ENCODE measurements at places on chromosomes 3 and 15.
A peak's percentile ranks its signal among the peaks of the same experiment; 100 is the strongest.

DNA sequence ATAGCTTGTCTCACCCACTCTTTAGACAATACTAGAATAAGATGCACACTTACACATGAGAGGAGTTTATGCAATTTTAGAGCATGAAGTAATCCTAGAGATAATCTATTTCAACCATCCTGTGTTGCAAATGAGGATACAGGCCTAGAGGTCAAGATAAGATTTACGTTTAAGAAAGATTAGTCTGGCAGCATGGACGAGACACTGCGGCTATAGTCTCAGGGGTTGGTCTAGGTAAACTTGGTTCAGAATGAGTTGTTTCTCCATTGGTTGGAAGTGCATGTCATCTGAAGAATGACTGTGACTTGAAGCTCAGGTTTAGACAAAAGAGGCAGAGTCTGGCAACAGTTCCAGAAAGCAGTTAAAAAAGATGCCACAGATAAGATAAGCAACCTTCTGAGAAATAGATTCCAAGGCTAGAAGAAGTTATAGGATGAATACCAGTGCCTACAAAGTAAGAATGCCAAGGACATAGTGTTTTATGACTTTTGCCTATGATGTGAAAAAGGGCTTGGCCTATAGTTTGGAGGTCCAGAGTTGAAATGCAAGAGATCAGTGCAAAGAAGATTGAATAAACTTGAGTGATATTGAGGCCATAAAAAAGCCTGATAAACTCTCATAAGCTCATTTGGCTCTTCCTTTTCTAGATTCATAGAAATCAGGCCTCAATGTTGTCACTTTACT is 631.0 kb downstream of the SQOR start:
- no peak for DNase-seq

DNA sequence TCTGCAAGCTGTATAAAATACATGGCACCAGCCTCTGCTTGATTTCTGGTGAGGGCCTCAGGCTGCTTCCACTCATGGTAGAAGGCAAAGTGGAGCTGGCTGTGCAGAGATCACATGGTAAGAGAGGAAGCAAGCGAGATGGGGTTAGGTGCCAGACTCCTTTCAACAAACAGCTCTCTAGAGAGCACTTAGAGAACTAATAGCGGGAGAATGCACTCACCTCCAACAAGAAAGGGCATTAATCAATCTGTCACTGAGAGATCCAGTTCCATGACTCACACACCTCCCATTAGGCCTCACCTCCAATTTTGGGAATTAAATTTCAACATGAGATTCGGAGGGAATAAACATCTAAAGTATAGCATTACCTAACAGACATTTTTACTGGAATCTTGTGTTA is 644.1 kb upstream of the ARRDC4 start:
- no peak for DNase-seq

DNA sequence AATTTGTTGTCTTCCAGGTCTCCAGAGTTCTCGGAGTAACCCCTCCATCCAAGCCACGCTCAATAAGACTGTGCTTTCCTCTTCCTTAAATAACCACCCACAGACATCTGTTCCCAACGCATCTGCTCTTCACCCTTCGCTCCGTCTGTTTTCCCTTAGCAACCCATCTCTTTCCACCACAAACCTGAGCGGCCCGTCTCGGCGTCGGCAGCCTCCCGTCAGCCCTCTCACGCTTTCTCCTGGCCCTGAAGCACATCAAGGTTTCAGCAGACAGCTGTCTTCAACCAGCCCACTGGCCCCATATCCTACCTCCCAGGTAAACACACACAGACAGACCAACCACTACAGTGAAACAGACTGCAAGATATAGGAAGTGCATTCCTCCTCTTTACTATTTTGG is 87.9 kb upstream of the BLM start:
- DNase-seq, result no peak

DNA sequence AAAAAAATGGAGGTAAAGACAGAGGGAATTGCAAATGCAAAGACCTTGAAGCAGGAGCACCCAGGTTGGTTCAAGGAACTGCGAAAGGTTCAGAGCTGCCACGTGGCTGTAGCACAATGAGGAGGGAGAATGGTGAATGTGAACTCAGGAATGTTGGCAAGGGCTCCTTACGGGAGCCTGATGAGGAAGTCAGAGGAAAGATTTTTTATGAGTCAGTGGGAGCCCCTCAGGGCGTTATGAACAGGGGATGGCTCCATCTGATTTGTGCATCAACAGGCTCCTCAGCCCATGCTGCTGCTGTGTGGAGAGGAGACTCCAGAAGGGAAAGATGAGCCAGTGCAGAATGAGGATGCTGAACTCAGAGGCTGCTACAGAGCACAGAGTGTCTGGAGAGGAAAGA is 194.4 kb downstream of the ARRDC4 start:
- DNase-seq, result peak; percentile 64

DNA sequence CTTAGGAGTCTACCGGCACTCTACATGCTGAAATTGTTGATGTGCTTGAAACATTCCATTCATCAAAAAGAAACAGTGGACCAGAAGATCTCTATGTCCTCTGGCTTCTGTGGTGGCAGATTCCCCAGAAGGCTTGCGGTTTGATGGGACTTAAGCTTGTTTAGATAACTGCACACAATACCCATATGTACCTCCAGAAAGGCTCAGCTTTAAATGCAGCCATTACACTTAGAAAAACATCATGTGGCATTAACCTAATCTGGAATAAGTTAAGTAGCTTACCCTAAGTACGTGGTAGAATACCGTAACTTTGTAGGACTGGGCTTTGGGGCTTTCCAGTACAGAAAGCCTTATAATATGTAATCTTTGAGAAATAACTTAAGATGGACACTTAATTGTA is 187.3 kb downstream of the RBMS3 start:
- no peak for DNase-seq

DNA sequence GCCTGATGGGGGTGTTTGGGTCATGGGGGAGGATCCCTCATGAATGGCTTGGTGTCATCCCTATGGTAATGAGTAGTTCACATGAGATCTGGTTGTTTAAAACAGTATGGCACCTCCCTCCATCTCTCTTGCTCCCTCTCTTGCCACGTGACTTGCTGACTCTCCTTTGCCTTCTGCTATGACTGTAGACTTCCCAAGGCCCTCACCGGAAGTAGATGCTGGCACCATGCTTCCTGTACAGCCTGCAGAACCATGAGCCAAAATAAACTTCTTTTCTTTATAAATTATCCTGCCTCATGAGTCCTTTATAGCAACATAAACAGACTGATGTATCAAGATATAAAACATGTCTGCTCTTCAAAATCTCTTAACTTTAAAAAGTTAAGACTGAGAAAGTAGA is 96.1 kb downstream of the TFDP2 start:
- DNase-seq, result no peak

- no peak for DNase-seq
Observed at GRCh38 chr3:144051211-144051610, 79.6 kb downstream of the DIPK2A start.

DNA sequence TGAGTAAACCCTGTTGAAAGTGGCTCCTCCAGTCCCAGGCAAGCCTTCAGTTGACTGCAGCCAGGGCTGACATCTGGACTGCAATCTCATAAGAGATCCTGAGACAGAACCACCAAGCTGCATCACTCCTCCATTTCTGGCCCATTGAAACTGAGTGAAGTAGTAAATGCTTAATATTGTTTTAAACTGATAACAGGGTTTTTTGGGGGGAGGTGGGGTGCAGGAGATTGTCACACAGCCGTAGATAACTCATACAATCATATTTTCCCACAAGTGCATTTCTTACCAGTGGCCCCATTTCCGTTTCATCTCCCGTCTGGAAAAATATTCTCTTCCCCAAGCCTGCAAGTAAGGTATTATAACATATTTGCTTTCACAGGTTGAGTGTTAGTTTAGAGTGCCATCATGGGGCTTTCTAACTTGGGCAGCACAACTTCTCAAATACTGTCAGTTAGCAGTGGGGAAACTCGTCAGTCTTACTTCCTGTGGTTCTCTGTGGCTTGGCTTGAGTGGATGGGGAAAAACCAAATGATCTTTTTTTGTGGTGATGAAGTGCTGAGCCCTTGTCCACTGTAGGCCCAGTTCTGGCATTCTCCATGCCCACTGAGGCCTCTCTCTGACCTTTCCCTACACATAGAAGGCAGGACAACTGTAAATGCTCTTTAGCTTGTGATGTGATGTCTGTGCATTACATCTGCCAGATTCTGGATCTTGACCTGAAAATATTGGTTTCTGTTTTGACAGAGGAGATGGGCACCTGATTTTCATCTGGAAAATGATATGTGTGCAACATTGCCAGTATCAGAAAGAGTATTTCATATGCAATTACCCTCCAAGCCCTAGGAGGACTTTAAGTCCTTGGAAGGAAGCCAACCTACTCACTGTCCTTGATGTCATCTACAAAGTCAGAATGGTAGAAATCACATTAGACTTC is 90.1 kb upstream of the BHLHE40 start:
- no peak for DNase-seq

GRCh38 chr3:45915518-45916231 is 27.6 kb upstream of the CXCR6 start:
- DNase-seq, result peak; percentile 83

- DNase-seq, result no peak
Observed at GRCh38 chr15:99406716-99407487, 155.6 kb downstream of the LRRC28 start.

GRCh38 chr15:34737477-34737876 is 17.3 kb downstream of the GJD2 start:
- no peak for DNase-seq

DNA sequence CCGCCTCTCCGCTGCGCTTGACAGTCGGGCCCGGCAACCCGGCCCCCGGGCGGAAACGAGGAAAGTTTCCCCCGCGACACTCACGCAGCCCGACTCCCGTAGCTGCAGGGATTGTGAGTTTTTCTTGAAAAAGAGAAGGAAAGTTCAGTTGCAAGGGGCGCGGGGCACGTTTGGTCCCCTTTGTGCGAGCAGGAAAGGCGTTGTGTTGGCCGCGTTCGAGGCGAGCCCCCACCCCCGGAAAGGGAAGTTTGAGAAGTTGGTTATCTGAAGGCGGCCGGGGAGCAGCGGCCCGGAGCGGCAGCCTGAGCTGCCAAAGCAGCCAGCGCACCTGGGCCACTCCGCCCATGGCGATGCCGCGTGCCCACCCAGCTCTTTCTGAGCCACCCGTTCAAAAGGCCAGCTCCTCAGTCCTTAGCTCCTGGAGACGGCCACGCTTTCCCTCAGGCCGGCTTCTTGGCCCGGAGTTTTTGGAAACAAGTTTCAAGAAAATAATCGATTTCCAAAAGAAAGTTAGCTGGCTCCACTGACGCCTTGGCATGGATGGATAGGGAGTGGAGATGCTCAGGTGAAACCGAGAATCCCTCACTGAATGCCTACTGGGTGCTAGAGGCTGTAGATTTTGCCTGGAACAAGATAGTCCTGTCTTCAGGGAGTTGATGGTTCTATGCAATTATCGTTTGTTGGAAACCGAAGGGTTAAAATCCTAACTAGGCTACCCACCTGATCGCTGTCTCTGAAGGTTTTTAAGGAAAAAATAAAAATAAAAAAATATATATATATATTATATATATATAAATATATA is 832 bp downstream of the TGFBR2 start:
- DNase-seq, result no peak

- no peak for DNase-seq
Observed at GRCh38 chr3:2896308-2896939, 213.8 kb downstream of the IL5RA start.

DNA sequence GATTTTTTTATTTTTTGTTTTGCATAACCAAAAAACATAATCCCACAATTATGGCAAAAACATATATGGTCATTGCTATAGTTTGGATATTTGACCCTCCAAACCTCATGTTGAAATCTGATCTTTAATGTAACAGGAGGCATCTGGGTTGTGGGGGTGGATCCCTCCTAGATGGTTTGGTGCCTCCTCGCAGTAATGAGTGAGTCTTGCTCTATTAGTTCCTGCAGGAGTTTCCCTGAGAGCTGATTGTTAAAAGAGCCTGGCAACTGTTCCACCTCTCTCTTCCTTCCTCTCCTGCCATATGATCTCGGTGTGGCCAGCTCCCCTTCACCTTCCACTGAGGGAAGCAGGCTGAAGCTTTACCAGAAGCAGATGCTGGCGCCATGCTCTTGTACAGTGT is 33.2 kb upstream of the TRIM59 start:
- DNase-seq, result no peak

DNA sequence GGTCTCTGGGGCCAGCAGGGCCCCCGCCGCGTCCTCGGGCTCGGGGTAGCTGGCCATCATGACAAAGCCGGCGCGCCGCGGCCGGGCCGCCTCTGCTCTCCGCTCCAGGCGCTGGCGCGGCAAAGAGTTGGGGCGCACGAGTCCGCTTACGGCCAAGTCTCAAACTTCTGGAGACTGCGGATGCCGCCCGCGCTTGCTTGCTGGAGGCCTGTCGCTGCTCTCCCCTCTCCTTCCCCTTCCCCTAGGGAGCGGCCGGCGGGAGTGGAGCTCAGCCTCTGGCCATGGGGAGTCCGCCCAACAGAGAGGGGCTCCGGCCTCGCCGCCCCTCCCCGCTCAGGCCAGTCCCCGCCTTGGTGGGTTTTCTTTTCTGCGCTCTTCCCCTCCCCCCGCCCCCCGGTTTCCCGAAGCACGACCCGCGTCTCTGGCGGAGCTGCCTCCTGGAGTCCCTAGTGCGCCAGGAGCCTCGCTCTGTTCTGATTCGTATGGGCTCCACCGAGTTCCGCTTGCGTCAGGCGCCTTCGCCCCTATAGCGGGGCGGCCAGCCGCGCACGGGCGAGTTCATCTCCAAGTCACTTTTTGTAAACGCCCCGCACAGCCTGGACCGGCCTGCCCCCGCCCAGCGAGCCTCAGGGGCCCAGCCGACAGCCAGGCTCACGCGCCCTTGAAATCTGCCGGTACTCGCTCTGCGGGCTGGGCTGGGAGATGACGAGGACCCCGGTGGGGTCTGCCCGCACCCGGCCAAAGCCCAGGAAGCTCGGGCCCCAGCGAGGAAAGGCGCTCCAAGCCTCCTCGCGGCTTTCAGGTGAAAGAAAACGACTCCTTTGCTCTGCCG is at the start of the genes FOXL2 and FOXL2NB:
Gene FOXL2 (minus strand): TSS at position 475 of the 832 bp plus-strand sequence. CDS start 415 bp downstream, at position 60.
Gene FOXL2NB (plus strand): TSS at position 555 of the 832 bp plus-strand sequence. CDS start 148 bp downstream, at position 703.
- DNase-seq, result no peak

GRCh38 chr3:112471596-112472325 is 27.5 kb downstream of the BTLA start:
- DNase-seq, result no peak

DNA sequence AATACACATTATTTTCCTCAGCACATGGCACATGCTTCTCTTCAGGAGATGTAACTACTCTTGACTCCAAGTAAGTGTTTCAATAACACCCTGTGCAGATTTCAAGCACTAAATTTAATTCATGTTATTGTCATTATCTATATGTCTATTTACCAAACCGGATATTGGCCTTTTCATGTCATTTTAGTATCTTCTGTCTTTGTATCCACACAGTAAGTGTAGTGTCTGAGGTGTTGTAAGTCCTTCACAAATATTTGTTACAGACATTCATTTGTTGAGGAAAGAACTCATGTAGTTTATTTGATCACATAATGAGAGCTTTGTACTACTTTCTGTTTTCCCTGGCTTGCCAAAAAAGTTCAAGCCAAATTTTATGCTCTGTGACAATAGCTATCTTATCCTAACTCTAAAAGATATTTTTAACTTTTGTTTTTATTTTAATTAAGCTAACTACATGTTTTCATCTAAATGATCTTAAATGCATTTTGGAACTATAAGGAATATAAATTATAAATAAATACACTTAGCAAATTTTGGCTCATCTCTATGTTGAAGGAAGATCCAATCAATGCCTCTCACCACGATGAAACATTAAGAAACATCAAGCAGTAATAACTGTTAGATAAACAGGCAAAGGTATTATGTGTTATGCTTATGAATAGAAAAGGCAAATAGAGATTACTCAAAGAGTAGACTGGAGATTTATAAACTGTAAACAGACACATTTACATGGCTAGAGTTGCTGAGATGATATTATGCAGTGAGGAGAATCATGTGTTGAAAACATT is 48.3 kb downstream of the SPTSSB start:
- no peak for DNase-seq

GRCh38 chr3:161854232-161854771 is 357.7 kb downstream of the OTOL1 start:
- DNase-seq, result peak; percentile 70

- no peak for DNase-seq
Observed at GRCh38 chr3:10601151-10601856, 95.9 kb upstream of the ATP2B2 start.

All from non-pigmented ciliary epithelial cell (primary cell).